Endothelial cell (in vitro differentiated cells): ENCODE measurements at places on chromosomes 12 and 14.

- no peak for DNase-seq
These were observed 82.8 kb upstream of the PLEKHG7 start for GRCh38 chr12:92619730-92620684.

- DNase-seq: peak; percentile 12
These were observed 150.8 kb upstream of the FSCB start for GRCh38 chr14:44657696-44658388.

- DNase-seq: no peak
These were observed 72.0 kb upstream of the FKBP4 start for GRCh38 chr12:2722806-2723205.

DNA sequence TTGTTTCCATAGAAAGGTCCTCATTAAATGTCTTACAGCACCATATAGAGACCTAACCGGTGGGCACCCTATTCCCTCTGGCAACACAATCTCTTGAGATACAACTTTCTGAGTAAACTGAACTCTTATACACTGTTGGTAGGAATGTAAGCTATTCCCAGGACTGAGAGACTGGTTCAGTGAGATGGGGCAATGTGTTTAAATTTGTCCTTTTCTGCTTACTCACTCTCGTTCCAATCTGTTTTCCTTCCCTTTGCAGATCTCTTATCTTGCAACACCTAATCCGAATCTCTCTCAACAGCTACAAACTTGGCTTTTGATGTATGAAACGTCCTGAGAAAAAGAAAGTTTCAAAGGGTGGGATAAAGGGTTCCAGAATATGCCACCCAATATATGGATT, 26.1 kb upstream of the ETV6 start:
- DNase-seq: no peak

- no peak for DNase-seq
These were observed 79.2 kb downstream of the B4GALNT3 start for GRCh38 chr12:538731-539539.

DNA sequence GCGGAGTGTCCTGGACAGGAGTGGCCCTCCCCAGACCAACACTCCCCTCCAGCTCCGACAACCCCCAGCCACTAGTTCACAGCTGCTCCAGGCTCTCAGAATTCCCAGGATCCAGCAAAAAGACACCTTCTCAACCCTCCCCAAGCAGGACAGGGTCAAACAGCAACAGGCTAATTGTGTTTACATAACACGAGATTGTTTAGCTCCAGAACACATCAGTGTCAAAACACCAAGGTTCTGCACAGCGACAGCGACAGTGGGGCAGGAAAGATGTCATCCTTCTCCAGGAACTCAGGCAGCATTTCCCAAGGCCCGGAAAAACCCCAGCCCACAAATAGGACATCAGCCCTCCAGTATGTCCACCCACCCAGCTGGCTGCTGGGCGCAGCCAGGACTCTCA, 16.5 kb downstream of the ITPK1 start:
- DNase-seq: no peak

GRCh38 chr12:92939116-92939515, 10.0 kb upstream of the EEA1 start:
- no peak for DNase-seq

GRCh38 chr12:110245369-110245772, 35.7 kb upstream of the ATP2A2 start:
- peak; percentile 14 for DNase-seq

DNA sequence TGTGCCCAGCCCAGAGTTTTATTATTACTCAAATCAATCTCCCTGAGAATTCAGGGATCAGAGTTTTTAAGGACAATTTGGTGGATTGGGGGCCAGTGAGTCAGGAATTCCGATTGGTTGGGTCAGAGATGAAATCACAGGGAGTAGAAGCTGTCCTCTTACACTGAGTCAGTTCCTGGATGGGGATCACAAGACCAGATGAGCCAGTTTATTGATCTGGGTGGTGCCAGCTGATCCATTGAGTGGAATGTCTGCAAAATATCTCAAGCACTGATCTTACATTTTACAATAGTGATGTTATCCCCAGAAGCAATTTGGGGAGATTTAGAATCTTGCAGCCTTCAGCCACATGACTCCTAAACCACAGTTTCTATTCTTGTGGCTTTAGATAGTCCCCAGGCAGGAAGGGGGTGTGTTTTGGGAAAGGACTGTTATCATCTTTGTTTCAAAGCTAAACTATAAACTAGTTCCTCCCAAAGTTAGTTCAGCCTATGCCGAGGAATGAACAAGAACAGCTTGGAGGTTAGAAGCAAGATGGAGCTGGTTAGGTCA, 89.1 kb upstream of the CNOT2 start:
- no peak for DNase-seq

- no peak for DNase-seq
These were observed 44.2 kb upstream of the FBXO21 start for GRCh38 chr12:117234441-117234840.

DNA sequence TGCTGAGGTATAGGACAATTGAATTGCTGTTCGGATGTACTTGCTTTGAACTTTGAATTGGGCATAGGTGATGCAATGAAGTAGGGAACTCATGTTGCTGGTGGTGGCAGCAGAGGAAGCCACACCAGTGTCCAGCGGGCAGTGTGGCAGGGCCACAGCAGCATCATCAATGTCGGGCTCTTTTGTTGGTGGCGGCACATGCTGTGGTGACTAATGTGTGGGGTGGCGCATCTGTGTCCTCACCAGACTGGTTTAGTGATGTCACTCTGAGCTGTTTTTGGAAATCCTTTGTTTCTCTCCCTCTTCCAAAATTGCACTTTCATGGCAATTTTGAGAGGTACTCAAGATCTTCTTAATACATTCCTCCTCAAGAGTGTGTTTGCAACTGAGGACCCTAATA, 187.6 kb downstream of the ETNK1 start:
- no peak for DNase-seq

DNA sequence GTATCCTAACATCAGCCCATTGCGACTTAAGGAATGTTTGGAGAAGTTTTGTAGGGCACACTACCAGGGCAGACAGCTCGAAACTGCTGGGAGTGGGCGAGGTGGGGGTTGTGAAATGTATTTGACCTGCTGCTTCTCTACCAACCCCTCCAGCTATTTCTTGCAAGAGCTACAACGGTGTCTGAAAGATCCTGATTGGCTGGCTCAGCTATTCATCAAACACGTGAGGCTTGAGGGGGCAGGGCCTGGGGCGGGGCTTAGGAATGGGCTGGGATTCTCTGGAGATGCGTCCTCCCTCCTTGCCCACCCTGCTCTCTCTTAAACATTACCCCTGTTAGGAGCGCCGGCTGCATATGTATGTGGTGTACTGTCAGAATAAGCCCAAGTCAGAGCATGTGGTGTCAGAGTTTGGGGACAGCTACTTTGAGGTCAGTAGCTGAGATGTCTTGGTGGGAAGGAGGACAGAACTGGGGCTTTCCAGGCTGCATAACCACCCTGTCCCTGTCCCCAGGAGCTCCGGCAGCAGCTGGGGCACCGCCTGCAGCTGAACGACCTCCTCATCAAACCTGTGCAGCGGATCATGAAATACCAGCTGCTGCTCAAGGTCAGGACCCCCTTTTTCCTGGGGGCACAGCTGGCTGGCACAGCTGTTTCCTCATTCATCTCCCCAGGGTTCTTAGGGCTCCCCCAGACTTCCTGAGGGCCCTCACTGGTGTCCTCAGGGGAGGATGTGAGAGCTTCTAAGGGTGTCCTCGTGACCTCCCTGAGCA, 3.1 kb downstream of the ARHGEF25 start:
- no peak for DNase-seq

GRCh38 chr12:26319511-26319910, 124.1 kb downstream of the SSPN start:
- DNase-seq: no peak

DNA sequence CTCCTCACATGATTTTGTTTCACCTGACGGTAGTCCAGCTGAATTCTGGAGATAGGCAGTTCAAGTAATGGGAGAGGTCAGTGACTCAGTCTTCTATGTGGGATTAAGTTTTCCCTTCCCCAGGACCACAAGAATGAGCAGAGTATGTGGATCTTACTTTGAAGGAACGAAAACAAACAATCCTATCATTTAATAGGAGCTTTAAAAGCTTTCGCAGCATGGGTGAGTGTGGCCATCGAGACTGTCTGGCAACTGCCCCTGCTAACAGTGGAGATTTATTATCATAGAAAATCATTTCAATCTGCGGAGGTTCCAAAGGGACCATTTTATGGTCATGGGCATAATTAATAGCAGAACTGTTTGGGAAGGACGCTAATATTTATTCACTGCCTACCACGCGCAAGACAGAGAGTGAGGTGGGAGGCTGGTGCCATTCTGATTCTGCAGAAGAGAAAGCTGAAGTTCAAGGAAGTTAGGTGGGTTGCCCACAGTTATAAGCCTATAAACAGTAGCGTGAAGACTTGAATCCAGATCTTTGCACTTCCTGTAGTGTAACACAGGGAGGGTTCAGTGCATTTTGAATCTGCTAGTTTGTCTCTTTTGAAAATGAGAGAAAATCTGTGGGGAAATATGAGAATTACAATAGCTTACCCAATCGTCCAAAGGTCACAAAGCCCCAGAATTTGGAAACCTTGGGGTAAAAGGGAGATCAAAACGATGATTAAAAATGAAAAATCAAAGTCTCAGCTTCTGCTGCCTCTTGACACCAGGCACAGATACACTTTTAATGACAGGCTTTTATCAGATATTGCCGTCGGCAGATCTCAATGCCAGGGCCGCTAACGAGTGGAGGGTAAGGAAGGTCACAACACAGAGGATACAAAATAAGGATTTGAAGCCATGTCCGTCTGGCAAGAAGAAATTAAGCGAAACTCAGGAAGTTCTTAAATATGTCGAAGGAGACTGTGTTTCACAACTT, 209.6 kb downstream of the CRADD start:
- DNase-seq: no peak

DNA sequence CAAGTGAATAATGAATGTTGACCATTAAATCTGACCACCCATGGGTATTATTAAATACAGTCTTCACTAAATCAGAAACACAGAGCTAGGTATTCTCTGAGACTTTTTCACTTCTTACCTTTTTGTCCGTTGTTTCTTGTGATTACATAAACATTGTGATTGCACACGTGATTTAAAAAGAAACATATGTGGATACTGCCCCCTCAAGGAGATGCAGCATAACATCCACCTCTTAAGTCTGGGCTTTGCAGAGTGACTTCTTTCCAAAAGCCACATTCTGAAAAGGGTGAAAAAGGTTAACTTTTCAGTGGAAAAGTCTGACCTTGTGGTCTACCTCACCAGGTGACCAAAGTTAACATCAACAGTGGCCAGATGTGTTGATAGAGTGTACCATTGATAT, 185.5 kb upstream of the FAR2 start:
- no peak for DNase-seq

- DNase-seq: no peak
These were observed 18.2 kb downstream of the IFNG-AS1 start for GRCh38 chr12:68007466-68007865.

DNA sequence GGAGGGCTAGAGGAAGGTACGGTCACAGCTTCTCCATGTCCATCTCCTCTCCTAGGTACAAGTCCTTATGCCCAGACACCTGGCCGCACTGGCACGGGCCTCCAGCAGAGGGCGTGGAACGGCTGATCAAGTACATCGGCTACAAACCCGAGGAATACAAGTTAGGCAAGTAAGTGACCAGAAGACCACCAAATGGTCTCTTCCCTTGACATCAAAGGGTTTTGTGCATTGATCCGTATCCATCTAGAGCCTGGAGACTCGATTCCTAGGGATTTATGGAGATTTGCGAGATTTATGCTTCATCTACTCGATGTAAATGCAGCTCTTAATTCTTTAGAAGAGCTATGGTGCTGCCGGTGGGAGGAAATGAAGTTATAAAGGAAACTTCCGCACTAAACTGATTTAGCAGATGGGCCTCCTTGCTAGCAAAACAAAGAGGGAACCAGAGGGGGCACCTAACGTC, 44.2 kb downstream of the KCTD10 start:
- DNase-seq: peak; percentile 94

GRCh38 chr12:78622529-78623195, 241.9 kb upstream of the SYT1 start:
- no peak for DNase-seq

- no peak for DNase-seq
These were observed 194.0 kb downstream of the EGLN3 start for GRCh38 chr14:33756833-33757232.

DNA sequence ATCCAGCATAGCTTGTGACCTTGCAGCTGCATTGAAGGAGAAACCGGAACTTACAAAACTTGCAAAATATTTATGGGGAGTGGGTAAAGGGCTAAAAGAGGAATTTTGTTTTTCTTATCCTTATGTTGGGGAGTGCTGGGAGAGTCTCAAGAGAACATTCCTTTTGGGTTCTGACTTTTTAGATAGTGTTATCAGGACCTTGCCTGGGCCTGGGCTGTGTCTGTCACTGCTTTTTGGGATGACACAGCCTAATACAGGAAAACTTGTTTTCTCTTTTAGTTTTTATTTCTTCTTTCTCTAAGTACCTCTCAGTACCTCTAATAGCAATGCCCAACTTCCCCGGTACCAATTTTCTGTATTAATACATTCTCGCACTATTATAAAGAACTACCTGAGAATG, 850.6 kb downstream of the RPS29 start:
- DNase-seq: no peak

DNA sequence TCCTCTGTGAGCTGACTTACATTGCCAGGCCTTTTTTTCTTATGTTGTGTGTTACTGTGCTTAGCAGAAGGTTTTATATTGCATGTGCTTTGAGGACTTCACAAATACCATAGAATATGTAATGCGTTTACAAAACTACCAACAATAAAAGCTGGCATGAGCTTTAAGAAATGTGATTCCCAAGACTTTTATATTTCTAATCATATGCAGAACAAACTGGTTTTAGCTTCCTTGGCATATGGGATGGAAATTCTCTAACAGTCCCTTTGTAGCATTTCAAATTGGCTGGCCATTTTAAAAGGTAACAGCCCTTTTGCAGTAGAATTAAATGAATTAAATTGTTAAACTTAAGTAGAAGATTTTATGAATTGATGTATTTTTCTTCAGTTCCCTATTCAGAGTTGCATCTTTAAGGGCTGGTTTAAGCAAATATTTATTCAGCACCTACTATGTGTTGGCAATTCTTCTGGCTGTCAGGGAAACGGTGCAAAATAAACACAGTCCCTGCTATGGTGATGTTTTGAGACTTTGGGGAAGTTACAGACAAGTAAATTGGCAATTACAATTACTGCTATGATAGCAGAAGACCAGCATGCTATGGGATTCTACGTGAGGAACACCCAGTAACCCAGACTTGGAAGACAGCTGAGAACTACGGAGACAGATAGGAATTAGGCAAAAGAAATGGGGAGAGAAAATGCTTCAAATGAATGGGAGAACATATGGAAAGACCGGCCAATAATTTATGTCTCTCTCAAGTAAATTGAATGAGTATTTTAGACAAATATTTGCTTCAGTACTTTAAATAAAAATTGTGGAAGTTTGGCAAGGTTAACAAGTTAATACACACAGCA, 446.4 kb downstream of the EGLN3 start:
- DNase-seq: no peak

DNA sequence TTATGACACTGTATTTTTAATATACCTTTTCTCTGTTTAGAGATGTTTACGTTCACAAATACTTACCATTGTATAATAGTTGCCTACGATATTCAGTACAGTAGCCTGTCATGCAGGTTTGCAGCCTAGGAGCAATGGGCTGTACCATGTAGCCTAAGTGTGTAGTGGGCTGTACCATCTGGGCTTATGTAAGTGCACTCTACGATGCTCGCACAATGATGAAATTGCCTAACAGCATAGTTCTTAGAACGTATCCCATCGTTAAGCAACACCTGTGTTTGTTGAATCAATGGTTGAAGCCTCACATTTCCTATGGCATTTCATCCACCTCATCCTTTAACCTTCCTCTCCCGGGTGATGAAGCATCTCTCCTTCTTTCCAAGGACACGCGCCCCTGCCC, 12.5 kb upstream of the EML1 start:
- DNase-seq: no peak
